ENCODE measurements at places on chromosomes 5 and 9. TPM values are rescaled to one million over a fixed set of nuclear protein-coding genes. Genes with fewer than 3 reads are reported as not detected.

AFAP1L1 gene
- total RNA-seq = 17.2 TPM

CYLC2 gene
- total RNA-seq = not detected

OGN gene
- total RNA-seq = not detected

RANBP17 gene
- 15.0 TPM for total RNA-seq

- DNase-seq = no peak
Observed at GRCh38 chr9:22036866-22037626, 27.9 kb upstream of the CDKN2B start.

- no peak for DNase-seq
Observed at GRCh38 chr9:87383344-87384150, 114.1 kb upstream of the DAPK1 start.

DNA sequence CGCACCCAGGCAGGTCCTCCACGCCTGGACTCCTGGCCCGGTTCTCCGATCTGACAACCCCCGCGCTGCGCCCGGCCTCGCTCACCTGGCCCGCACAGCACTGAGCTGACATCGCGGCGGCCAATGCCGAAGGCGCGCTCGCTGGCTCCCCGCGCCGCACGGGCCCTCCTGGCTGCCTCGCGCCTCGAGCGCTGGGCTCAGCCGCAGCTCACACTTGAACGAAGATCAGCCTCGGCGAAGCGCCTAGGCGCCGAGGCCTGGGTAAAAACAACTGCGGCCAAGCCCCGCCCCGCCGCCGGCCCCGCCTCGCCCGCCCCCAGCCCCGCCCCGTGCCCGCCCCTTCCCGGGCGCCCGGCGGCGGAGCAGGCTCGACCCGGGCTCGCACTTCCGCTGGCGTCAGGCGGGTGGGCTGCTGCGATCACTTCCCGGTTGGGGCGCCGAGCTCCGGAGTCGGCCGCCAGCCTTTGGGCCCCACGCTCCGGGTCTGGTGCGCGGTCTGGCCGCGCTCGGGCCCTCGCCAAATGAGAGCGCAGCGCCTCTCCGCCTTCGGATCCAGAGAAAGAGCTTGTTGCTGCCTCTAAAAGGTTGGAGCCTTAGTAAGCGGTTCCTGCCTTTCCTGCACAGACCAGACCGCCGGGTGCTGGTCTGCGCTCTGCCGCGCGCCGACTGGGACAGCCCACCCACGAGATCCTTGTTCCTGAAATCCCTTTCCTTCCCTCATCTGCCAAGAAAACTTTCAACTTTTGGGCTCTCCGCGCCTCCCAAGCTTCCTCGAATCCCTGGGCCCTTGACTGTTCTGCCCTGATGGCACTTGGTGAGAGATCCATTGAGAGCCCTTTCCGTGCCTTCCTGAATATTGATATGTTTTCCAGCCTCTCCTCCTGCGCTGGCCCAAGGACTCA, at the start of gene SERINC5:
SERINC5 (minus strand) TSS at position 238 of the 902 bp plus-strand sequence; CDS start at position 112, 126 bp downstream.
- no peak for DNase-seq

GRCh38 chr5:96195123-96195522, 233.5 kb upstream of the ELL2 start:
- no peak for DNase-seq

DNA sequence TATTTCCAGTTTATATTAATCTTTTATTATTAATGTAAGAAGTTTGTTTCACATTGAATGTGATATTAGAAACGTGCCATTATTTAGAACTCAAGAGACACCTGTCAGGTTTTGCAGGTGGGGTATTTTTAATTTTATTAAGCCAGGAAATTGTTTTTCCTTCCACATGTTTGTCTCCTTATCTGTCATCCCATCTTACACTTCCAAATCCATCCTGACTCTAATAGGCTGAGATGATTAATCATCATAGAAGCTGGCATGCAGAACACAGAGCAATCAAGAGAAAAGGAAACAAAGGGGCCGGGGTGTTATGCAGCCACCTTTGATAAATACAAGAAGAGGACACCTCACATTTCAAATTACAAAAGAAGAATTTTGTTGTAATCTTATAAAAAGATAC, 506.5 kb downstream of the ISL1 start:
- no peak for DNase-seq

DNA sequence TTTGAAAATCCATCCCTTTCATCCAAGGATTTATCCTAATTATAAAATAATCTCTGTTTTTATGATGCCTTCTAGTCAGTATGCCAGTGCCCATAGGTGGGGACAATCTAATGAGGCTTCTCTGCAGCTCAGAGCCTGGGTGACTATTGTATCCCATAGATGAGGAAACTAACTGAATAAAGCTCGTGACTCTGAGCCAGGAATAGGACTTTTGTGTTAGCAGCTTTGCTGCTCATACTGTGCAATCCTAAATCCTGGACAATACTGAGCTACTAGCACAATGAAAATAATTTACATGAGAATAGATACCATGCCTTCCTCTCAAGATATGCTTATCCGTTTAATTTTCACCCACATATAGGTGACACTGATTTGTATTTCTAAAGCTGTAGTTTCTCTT, 443.0 kb downstream of the PLK2 start:
- DNase-seq = no peak

Data from epithelial cell of proximal tubule (primary cell).